ENCODE measurements at places on chromosomes 11 and 22.

DNA sequence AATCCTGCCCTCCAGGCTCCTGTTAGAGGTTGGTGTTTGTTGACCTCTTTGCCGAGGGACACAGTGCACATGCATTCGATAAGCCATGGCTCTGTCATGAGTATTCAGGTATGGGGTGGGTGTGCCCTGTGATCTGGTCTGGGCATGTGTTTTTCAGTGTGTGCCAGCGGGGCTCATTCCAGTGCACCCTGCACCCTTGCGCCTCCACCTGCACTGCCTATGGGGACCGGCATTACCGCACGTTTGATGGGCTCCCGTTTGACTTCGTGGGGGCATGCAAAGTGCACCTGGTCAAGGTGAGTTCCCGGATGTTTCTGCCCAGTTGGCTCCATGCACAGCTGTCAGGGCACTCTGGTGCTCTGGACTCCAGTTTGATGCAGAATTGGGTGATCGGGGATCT lies 44.2 kb downstream of the OTOG start:
- no peak for DNase-seq

GRCh38 chr11:72665911-72666472 lies 8.2 kb downstream of the PDE2A start:
- DNase-seq, result no peak

DNA sequence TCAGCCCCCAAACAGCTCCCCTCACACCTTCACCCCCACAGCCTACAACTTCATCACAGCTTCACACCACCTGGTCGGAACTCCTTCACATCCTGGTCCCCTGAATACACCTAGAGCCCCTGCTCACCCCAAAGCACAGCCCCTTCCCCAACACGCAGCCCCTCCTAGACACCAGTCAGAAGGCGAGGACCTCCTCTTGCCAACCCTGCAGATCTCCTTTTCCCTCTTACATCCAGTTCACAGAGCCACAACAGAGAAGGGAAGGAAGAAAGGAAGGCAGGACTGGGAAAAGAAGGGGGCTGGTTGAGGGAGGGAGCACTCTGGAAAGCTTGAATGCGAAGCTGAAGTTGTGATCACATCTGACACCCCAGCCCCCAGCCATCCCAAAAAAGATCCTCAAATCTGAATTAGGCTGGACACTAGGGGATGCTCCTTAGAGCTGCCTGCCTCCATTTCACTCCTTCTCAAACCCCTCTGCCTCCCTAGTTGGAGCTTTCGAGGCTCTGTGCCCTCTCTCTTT lies 629 bp downstream of the CCKBR start:
- DNase-seq, result no peak

GRCh38 chr22:46833228-46833627 lies 70.8 kb downstream of the TBC1D22A start:
- DNase-seq, result no peak

GRCh38 chr22:40054486-40054885 lies 59.7 kb downstream of the FAM83F start:
- no peak for DNase-seq

DNA sequence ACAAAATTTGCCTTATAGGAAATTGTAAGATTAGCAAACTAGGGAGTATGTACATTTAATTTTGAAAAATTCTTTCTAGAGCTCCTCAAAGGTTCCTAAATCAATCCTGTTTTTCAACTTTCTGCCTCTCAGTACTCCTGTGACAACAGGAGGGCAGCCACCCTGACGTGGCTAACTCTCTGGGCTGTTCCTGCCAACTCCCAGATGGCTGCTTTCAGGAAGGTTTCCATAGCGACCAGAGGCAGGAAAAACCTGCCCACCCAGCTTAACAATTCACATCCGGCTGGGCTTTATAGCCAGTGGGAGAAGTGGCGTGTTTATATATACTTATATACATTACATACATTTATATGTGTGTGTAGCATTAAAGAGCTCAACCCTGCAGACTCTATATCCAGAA lies 26.5 kb downstream of the SGSM3 start:
- no peak for DNase-seq

DNA sequence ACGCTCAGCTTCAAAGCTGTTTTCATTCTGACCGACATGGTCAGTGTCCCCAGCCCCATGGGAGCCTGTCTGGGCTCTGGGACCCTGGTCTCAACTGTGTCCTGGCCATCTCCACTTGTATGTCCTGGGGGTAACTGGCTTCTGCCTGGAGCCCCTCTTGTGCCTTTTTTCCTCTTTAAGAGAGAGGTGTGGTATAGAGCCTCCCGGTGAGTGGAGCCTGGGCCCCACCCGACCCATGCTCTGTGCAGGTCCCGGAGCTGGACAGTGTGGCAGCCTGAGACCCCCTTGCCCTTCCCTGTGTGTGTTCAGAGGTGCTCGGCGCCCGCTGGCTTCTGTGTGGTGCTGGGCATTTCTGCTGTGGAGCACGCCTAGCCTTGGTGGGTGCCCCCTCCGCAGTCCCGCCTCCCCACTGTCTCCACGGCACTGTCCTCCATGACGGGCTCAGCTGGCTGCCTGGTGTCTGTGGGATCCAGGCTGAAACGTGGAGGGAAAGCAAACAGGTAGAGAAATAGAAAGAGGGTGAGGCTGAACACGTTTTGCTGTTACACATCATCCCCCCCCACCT lies 74.9 kb downstream of the PARVB start:
- no peak for DNase-seq

DNA sequence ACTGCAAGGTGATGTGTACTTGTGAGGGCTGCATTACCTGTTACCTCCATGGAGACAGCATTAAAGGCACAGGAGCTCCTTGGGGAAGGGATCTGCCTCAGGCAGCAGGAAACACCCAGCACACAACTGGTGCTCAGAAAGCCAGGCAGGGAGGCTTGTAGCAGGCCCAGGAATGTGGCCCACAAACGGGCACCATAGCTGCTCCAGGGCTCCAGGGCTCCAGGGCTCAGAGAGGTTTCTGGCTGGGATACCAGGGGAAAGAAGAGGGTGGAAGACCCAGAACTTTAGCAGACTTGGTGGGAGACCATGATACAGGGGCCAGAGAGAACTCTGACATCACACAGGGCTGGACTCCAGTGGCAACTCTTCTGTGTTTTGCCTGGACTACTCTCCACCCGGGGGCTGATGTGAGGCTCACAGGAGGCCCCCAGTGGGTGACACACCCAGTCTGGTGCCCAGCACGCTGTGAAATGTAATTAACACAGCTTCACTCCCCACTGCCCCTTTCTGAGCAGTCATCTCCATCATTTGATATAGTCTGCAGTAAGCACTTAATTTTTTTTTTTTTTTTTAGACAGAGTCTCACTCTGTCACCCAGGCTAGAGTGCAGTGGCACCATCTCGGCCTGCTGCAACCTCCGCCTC lies 14.7 kb upstream of the SULT4A1 start:
- no peak for DNase-seq

DNA sequence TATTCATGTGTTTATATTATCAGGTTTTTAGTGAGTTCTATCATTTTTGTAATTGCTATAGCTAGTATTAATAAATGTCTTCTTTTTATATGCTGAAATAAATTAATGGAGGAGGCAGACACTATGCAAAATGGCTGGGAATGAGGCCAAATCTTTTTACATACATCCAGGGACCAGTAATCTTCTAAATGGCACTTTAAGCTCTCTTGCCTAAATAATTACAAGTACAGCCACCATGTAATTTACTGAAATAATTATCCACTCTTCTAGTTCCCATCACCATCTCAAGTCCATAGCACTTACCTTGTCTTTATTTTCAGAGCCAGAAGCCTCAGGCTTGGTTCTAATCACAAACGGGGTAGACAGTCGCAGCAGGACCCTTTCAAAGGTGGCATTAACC lies 79.1 kb downstream of the GUCY1A2 start:
- no peak for DNase-seq

GRCh38 chr11:73192272-73192671 lies 25.8 kb upstream of the P2RY2 start:
- DNase-seq, result no peak

- no peak for DNase-seq
Measured at GRCh38 chr11:134406264-134407185, 5.5 kb downstream of the B3GAT1 start.

GRCh38 chr11:1751531-1751921 lies 1.1 kb upstream of the IFITM10 start:
- DNase-seq, result no peak

DNA sequence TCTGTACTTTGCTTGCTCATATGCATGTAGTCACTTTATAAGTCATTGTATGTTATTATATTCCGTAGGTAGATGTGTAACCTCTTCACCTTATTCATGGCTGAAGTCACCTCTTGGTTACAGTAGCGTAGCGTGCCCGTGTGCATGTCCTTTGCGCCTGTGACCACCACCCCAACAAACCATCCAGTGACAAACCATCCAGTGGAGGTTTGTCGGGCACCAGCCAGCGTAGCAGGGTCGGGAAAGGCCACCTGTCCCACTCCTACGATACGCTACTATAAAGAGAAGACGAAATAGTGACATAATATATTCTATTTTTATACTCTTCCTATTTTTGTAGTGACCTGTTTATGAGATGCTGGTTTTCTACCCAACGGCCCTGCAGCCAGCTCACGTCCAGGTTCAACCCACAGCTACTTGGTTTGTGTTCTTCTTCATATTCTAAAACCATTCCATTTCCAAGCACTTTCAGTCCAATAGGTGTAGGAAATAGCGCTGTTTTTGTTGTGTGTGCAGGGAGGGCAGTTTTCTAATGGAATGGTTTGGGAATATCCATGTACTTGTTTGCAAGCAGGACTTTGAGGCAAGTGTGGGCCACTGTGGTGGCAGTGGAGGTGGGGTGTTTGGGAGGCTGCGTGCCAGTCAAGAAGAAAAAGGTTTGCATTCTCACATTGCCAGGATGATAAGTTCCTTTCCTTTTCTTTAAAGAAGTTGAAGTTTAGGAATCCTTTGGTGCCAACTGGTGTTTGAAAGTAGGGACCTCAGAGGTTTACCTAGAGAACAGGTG lies 11.1 kb downstream of the CCND1 start:
- no peak for DNase-seq

- peak; percentile 62 for DNase-seq
Measured at GRCh38 chr11:76588455-76589325, 81.9 kb downstream of the LRRC32 start.

DNA sequence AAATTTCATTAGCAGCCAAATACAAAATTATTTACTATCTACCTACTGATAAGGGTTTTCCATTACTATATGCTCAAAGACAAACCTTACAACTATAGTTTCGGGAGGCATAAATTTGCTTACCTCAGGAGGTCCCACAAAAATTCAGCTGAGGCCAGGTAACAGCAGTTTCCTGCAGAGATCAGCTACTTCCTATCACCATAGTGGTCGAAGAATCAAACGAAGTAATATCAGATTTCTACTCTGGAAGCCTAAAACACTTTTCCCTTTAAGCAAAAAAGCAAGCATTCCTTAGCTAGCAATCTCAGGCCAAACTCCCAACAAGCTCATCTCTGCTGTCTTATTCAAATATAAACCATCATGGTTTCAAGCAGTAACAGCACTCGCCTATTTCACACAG lies 3.1 kb downstream of the NAP1L4 start:
- no peak for DNase-seq

GRCh38 chr11:1845561-1846452 lies 7.0 kb downstream of the TNNI2 start:
- DNase-seq, result no peak
